ENCODE measurements at places on chromosomes 5 and 9.

GRCh38 chr5:102690910-102691309, 64.2 kb upstream of the PAM start:
- DNase-seq = no peak

- DNase-seq = no peak
Observed at GRCh38 chr9:727767-728166, 113.7 kb upstream of the DMRT1 start.

DNA sequence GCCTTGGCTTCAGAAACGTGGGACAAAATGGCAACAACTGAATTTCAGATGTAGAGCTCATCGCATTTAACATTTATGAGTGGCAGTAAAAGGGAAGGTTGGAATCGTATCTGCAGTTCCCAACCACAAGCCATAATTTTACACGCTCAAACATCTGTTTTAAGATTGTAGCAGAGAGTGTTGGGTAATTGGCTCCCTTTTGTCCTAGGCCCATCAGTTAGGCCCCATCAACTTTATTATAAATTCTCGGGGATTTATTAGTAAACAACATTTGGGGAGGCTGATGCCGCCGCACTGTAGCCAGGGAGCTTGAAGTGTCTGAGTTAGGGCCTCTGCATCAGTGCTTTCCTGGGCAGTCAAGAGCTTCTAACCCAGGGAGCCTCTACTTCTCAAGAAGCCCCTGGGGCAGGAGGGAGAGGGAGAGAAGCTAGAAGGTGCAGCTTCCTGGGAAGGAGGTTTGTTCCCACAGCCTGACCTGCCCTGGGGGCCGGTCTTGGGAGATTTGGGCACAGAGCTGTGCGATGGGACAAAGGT, 66.2 kb downstream of the HSPA4 start:
- no peak for DNase-seq

GRCh38 chr5:172574871-172575223, 66.2 kb upstream of the NEURL1B start:
- no peak for DNase-seq

- no peak for DNase-seq
Observed at GRCh38 chr5:116229131-116229689, 144.4 kb downstream of the COMMD10 start.

- no peak for DNase-seq
Observed at GRCh38 chr9:70784456-70784855, 337.0 kb downstream of the TRPM3 start.

GRCh38 chr5:89276566-89277305, 393.8 kb upstream of the MEF2C start:
- no peak for DNase-seq

- no peak for DNase-seq
Observed at GRCh38 chr5:160555581-160555970, 133.9 kb downstream of the PTTG1 start.

GRCh38 chr9:81669041-81669651, 20.2 kb downstream of the TLE1 start:
- DNase-seq = no peak

DNA sequence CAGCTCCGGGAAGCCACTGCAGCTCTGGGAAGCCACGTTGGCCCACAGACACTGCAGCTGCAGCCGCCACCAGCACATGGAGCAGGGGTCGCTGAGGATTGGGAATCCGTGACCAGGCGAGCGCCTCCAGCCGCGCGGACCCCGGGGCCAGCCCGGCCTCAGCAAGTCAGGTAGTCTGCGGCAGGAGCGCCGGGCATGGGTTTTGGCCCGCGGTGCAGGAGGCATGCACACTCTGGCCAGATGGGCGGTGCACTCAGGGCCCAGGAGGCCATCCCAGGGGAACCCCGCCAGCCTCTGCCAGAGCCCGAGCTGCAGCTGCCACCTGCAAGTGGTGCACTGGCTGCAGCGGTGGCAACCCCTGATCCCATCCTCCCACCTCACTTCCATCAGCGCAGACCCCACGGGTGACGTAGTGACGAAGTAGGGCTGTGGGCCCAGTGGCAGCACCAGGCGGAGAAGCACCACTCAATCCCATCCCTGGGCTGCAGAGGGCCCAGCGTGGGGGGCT, 368.3 kb upstream of the SPATA31A5 start:
- DNase-seq = no peak

GRCh38 chr9:137114220-137114612, 317 bp downstream of the DPP7 start:
- DNase-seq = no peak

- no peak for DNase-seq
Observed at GRCh38 chr5:62732677-62733121, 154.1 kb downstream of the LRRC70 start.

DNA sequence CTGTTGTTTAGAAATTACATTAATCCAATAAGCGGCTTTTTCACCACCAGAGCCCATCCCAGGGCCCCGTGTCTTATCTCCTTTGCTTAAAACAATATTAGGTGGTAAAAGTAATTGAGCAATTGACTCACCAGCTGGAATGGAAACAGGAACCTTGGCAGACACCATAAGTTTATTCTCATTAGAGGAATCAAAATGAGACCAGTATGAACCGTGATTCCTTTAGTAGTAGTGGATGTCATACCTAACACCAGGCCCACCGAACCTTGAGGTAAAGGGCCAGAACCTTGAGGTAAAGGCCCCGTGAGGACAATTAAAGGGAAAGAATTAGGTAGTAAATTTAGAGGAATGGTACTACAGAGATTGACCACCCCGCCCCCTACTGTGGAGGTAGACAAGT, 16.5 kb downstream of the HSDL2 start:
- DNase-seq = no peak

GRCh38 chr9:7123743-7124142, 366.0 kb downstream of the KDM4C start:
- no peak for DNase-seq

- DNase-seq = no peak
Observed at GRCh38 chr9:26012797-26013196, 334.6 kb upstream of the TUSC1 start.

Data from NCI-H524 treated with DMSO at 0.1 percent for 48 hours (cell line).